ENCODE measurements at places on chromosomes 16 and 17. TPM values are rescaled to one million over a fixed set of nuclear protein-coding genes. Genes with fewer than 3 reads are reported as not detected.

GRCh38 chr17:57404073-57404472 lies 147.8 kb downstream of the MSI2 start:
- DNase-seq = no peak

DNA sequence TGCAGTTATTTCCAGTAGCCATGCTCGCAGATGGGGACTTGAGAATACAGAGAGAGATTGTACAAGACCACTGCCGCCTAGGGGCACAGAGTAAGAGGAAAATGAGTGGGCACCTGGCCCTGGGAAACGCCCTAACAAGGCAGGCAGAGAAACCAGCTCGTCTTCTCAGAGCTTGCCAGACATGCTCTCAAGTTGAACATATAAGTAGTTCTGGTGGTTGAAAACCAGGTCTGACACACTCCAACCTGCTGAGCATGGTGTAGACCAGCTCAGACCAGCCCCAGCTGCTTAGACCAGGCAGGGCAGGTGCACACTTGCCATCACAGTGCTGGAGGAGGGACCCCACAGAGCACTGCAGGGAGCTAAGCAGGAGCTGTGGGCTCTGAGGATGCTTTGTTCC lies 250.5 kb downstream of the CPPED1 start:
- no peak for DNase-seq

DNA sequence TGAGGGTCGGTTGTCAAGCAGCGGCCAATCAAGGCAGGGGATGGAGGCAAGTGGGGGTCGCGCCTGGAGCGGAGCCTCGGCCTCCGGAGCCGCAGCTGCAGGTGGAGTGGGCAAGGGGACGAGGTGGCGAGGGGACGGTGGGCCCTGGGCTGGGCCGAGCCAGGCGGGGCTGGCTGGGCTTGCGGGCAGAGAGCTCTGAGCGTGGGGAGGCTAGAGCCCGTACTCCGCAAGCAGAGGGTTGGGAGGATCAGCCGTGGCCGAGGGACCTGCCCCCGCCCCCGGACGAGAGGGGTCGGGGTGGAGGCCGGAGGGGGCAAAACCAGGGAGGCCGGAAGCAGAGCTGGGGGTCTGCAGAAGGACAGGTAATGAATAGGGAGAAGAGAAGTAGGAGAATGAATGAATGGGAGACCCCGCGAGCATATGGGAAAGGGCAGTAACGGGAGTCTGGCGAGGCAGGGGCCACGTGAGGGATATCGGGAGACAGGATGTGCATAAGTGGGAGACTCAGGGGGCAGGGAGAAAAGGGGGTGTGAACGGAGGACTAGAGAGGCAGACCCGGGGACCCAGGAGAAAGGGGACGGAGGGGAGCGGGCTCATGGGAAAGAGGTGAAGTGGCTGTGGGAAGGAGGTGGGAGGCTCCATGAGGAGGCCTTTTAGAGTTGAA lies at the start of gene KATNB1:
Gene KATNB1, plus strand, starts transcription at position 16 of the 664 bp plus-strand sequence. CDS start 1,474 bp downstream, outside the sequence.
- DNase-seq = no peak

GRCh38 chr16:81696961-81697615 lies 82.0 kb upstream of the PLCG2 start:
- DNase-seq = peak; percentile 31

GRCh38 chr17:71460943-71461342 lies 659.9 kb upstream of the SOX9 start:
- DNase-seq = no peak

DNA sequence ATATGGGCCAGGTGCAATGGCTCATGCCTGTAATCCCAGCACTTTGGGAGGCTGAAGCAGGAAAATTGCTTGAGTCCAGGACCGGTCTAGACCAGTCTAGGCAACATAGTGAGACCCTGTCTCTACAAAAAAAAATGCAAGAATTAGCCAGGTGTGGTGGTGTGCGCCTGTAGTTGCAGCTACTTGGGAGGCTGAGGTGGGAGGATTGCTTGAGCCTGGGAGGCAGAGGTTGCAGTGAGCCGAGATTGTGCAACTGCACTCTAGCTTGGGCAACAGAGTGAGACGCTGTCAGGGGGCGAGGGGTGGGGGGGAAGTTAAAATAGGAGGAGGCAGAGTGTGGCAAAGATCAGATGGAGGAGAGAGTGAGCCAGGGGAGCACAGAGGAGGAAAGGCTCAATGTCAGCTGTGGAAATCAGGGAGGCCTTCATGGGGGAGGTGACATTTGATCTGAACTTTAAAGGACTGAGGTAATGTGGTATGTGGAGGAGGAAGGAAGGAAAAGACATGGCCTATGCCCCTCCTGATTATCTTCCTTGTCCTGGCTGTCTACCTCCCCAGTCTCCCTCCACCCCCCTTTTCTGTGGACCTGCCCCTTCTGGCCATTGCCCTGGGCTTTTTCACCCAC lies 4.7 kb upstream of the GOT2 start:
- DNase-seq = no peak

DNA sequence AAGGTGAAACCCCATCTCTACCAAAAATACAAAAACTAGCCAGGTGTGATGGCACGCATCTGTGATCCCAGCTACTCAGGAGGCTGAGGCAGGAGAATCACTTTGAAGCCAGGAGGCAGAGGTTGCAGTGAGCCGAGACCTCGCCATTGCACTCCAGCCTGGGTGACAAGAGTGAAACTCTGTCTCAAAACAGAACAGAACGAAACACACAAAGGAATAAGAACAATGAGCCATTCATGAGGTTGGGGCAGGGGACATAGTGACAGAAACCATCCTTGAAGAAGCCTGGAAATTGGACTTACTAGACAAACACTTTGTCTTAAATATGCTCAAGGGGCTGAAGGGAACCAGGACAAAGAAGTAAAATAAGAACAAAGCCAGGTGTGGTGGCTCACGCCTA lies 39.4 kb downstream of the WDR45B start:
- DNase-seq = no peak

GRCh38 chr16:52515068-52515671 lies 31.8 kb downstream of the TOX3 start:
- DNase-seq = no peak

Gene PPP1R27
- polyA plus RNA-seq = 0.21 TPM

Gene OR1A1
- polyA plus RNA-seq = not detected

DNA sequence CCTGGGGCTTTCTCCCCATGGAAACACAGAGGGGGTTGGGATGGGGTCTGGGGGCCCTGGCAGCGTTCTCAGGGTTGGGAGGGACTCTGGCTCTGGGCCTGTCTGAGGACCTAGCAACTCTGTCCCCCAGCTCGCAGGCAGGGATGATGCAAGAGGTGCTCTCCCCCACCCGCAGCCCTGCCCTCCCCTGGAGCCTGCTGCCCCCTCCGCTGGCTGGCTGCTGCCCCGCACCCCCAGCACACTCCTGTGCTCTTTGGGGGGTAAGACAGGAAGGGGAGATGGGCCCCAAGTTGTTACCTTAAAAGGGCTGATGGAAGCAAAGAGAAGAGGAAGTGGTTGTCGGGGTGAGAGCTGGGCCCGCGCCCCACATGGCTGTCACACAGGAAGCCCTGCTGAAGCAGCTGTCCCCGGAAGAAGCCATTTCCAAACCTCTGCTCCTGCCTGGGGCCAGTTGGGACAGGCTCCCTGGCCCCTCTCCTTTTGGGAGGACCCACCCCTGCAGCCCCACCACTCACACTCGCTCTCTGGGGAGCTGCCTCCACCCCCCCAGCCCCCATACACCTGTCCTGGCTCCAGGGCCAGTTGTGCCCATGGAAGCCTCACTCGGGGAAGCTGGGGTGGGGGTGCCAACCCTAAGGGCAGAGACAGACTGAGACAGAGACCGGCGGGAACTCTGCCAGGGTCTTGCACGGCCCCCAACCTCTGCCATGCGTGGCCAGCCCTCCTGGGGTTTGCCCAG lies 2.5 kb downstream of the CORO1A start:
- no peak for DNase-seq

GRCh38 chr16:68228652-68229051 lies 7.3 kb downstream of the ESRP2 start:
- DNase-seq = no peak

DNA sequence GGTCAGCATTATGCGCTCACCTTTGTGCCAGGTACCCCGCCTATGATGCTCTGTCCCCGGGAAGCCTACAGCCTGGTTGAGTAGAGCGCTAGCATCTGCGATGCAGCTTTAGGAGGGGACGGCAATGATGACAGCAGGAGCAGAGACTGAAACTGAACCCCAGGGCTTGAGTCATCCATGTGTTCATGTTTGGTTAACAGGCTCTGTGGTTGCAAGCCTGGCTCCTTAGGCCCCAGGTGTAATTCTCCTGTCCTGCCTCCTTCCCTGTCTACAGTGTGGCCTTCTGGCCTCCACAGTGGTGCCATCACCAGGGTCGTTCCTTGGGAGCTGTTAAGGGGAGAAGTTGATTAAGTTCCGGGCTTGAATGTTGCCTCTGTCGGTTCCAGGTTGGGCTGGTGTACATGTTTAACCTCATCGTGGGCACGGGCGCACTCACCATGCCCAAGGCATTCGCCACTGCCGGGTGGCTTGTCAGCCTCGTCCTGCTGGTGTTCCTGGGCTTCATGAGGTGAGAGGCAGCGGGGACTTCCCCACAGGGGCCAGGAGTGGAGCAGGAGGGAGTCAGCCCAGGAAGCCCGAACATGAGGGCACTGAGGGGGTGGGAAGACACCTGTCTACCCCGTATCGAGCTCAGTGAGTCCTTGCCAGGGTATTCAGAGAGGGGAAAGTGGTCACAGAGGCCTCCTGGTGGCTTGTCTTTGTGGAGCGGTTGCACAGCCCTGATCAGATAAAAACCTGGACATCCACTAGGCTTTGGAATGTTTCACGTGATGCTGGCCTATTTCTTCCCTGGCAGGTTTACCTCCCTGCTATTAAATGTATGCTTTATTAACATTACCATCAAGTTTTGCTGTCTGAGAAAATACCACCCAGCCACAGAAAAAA lies 9.2 kb upstream of the NAT9 start:
- no peak for DNase-seq

DNA sequence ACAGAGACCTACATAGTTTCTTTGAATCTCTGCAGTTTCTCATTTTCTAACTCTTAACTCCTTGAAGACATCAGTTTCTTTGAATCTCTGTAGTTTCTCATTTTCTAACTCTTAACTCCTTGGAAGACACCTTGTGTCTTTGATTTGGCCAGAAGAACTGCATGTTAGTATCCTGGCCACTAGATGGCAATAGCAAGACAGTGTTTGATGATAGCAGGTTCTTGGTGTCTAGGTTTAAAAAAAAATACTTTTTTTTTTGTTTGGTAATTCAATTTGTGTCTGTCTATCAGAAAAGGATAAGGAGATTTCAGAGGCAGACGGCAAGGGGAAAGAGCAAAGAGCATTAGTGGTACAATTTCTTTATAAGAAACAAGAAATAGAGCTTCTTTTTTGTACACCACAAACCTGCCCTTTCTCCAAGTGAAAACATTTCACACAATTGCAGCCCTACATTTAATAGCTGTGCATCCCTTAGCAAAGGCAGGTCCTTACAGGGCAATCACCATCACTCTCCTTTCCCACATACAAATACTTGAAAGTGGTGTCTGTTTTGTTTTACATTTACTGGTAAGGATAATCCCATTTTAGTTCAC lies 1324.9 kb upstream of the CDH8 start:
- DNase-seq = peak; percentile 16

Gene IRF8
- polyA plus RNA-seq = 35.4 TPM

Gene ZPBP2
- 0.03 TPM for polyA plus RNA-seq

DNA sequence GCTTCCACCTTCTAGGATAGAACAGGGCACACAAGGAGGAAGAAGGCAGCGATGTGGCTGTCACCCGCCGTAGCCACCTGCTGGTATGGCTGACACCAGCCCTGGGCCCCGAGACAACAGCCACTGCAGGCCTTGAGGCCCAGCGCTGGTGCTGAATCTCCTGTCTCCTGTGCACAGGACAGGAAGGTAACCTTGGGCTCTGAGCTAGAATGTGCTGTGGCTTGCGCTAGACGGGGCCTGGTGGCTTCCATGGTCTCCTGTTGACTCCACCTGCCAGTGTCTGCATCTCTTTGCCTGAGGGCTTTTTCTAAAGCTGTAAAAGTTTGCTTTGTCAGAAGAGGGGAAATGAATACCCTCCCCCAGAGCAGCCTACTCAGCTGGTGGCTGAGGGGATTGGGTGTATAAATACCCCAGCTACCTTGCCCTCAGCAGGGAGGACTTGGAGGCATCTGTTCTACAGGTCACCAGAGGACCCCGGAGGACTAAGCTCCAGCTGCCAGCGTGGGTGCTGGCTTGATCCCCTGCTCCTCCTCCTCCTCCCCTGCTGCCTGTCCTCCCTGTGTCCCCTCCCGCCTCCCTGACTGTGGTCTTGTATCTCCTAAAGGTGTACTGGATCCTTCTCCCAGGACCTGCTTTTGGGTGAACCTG lies 76.1 kb upstream of the SDK2 start:
- no peak for DNase-seq

Gene MYH2
- polyA plus RNA-seq = 0.03 TPM

Gene TBC1D3E
- 12.3 TPM for polyA plus RNA-seq

Gene TUFM
- polyA plus RNA-seq = 157 TPM

GRCh38 chr17:64320613-64321553 lies 57.8 kb upstream of the TEX2 start:
- peak; percentile 47 for DNase-seq

- DNase-seq = no peak
Measured at GRCh38 chr16:31461921-31462804, 2.9 kb downstream of the ARMC5 start.

Gene CHST5
- 35.6 TPM for polyA plus RNA-seq

DNA sequence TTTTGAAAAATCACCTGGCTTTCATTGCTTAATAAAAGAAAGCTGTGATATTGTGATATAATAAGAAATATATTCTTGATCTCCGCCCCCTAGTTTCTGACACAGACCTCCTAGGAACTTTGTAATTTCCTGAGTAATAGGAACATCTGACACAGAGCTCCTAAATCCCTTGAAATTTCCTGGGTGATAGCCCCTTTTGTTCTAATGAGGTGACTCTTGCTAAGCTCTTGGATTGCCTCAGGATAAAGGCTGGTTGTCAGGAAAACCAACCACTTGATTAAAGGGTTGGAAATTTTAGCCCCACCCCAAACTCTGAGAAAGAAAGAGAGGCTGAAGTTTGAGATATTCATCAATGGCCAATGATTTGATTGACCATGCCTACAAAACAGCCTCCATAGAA lies 326.4 kb upstream of the KIF2B start:
- DNase-seq = no peak

Gene PRSS36
- 2.0 TPM for polyA plus RNA-seq

- no peak for DNase-seq
Measured at GRCh38 chr16:57627184-57627871, 1.1 kb upstream of the ADGRG1 start.

All from large intestine (tissue), 12 donors.